ENCODE measurements at places on chromosomes 4 and X. TPM values are rescaled to one million over a fixed set of nuclear protein-coding genes. Genes with fewer than 3 reads are reported as not detected.

GRCh38 chr4:159369256-159369655, 266.4 kb downstream of the RAPGEF2 start:
- no peak for DNase-seq

NEUROG2 gene
- total RNA-seq = not detected

XAGE5 gene
- total RNA-seq = not detected

GRCh38 chrX:47958761-47959342, 44.9 kb downstream of the ZNF182 start:
- no peak for DNase-seq

- DNase-seq = no peak
These were observed 33.6 kb upstream of the NOCT start for GRCh38 chr4:138981930-138982390.

GRCh38 chr4:123892368-123892976, 495.9 kb downstream of the SPRY1 start:
- DNase-seq = no peak

GAB3 gene
- total RNA-seq = 14.8 TPM

- no peak for DNase-seq
These were observed 568 bp upstream of the CASP6 start for GRCh38 chr4:109703664-109704361.

DNA sequence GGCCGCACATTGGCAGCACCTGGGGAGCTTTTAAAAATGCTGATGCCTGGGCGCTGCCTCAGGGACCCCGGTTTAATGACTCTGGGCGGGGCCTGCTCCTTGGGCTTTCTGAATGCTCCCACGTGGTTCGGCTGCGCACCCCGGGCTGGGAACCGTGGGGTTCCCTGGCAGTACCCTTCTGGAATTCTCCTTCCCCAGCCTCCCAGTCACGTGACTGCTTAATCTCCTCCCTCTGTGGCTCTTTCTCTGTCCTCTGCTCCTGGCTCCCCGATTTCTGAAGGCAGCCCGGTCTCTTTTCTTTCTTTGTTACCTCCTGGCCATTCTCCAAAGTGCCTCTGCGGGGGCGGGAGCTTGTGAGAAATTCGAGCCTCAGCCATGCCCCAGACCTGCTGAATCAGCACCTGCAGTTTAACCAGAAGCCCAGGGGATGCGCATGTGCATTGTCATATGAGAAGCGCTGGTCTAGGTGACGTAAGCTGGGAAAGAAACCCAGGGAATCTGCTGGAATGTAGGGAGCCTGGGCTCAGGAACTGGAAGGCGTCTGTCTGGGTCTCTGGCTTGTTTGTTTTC, 16.6 kb downstream of the CLCN4 start:
- no peak for DNase-seq

GRCh38 chrX:150663073-150663472, 30.1 kb upstream of the MTMR1 start:
- DNase-seq = no peak

ODAPH gene
- not detected for total RNA-seq

DNA sequence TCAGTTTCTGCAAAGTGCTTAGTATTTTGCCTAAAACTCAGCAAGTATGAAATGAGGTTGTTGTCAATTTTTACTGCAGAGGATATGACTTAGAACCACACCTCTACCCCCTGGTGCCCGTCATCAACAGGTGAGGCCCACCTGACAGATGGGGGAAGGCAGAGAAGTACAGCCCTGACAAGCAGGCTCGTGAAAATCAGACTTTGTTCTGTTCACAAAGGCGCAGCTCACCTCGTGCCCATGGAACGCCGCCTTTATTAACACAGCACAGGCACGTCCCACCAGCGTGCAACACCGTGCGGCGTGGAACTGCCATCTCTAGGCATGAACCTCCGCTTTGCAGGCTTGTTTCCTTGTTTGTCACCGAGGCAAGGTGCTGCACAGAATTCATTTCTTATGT, 13.3 kb downstream of the CYP4V2 start:
- no peak for DNase-seq

FANCB gene
- total RNA-seq = 0.66 TPM

- no peak for DNase-seq
These were observed 227.4 kb upstream of the ANKRD50 start for GRCh38 chr4:124939908-124940307.

GLUD2 gene
- 1.5 TPM for total RNA-seq

SULT1E1 gene
- total RNA-seq = not detected

GRCh38 chr4:179095585-179096221, 1653.5 kb upstream of the AGA start:
- DNase-seq = no peak

DNA sequence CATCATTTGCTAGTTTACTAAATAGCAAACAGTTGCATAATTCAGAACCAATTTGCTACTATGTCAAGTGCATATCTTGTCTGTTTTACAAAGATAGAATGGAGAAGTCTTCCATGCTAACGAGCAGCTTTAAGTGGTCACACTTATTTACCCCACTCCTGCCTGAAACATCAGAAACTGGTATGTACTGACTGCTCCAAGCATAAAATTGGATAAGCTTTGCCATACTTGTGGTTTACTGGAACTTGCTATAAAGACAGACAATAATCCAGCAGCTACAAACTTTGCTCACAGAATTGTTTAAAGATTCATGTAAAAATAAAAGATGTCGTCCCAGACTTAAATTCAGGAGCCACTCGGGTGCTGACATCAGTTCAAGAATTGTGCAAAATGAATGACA, 13.3 kb upstream of the CDKL2 start:
- no peak for DNase-seq

TMEM150C gene
- 13.6 TPM for total RNA-seq

- DNase-seq = no peak
These were observed 56.4 kb upstream of the SPANXN1 start for GRCh38 chrX:145190801-145191389.

FRG2 gene
- total RNA-seq = not detected
